ENCODE measurements at places on chromosomes 11 and 22.

GRCh38 chr11:2567026-2567671 is 122.3 kb downstream of the KCNQ1 start:
- DNase-seq: no peak

- DNase-seq: no peak
Observed at GRCh38 chr11:121890946-121891515, 225.0 kb downstream of the BLID start.

- no peak for DNase-seq
Observed at GRCh38 chr11:68326334-68327215, 14.2 kb downstream of the LRP5 start.

- no peak for DNase-seq
Observed at GRCh38 chr11:17443000-17443399, 33.6 kb downstream of the ABCC8 start.

Measured in cerebellar nuclear complex (tissue), 1 donor.